ENCODE measurements at places on chromosomes 13 and 19. TPM values are rescaled to one million over a fixed set of nuclear protein-coding genes. Genes with fewer than 3 reads are reported as not detected.

NLRP4 gene
- not detected for total RNA-seq

THSD1 gene
- total RNA-seq, result 1.8 TPM

ZNF729 gene
- not detected for total RNA-seq

TUBB4A gene
- 1.4 TPM for total RNA-seq

GJB6 gene
- total RNA-seq, result not detected

FREM2 gene
- 0.86 TPM for total RNA-seq

DAND5 gene
- 0.27 TPM for total RNA-seq

CACNG7 gene
- 0.16 TPM for total RNA-seq

DNA sequence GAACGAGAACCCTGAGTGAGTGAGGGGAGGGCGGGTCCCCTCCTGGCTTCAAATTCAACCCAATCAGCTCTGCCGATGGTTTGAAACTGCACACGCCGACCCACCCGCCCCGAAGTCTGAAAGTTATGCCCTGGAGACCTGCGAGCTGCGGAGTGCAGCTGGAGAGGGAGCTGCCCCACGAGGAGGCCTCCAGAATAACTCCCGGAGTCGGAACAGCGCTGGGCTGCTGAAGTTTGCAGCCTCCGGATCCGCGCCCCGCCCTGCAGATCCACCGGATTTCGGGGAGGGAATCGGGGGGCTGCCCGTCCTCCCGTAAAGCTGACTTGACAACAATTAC, 7.0 kb downstream of the POU4F1 start:
- no peak for DNase-seq

GRCh38 chr19:32881766-32882165, 12.2 kb upstream of the SLC7A9 start:
- no peak for DNase-seq

GRCh38 chr19:16141043-16141442, 2.4 kb upstream of the HSH2D start:
- DNase-seq, result no peak

- no peak for DNase-seq
These were observed 357.1 kb downstream of the KLF12 start for GRCh38 chr13:73777134-73777533.

- DNase-seq, result peak; percentile 73
These were observed 2.0 kb upstream of the ARHGAP45 start for GRCh38 chr19:1064661-1065605.

DNA sequence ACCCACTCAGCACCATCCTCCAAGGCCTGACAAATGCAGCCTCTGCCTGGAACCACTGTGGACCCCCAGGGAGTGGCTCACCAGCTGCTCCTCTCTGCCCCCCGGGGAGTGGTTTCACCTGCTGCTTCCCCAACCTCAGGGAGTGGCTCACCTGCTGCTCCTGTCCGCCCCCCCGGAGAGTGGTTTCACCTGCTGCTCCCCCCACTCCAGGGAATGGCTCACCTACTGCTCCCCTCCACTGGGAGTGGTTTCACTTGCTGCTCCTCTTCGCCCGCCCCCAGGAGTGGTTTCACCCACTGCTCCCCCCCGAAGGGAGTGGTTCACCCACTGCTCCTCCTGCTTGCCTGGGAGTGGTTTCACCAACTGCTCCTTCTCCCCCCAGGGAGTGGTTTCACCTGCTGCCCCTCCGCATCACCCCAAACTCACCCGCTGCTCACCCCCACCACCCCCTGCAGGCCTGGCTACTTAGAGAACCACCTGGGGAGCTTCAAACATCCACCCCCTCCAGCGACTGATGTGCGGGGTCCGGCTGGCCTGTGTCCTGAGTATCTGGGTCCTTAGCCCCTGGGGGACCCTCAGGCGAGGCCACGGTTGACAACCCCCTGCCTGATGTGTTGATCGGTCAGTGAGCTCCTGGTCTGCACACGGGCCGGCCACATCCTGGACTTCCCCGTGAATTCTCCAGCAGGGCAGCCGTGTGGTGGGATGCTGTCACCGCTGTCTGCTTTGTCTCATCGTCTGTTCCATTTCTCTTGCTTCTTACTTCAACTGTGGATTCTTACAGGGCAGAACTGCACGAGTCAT, 14.6 kb upstream of the TMEM255B start:
- DNase-seq, result no peak

GRCh38 chr13:109788372-109789111, 2.2 kb upstream of the IRS2 start:
- DNase-seq, result no peak

GRCh38 chr13:27403203-27403678, 21.2 kb upstream of the GTF3A start:
- no peak for DNase-seq

DNA sequence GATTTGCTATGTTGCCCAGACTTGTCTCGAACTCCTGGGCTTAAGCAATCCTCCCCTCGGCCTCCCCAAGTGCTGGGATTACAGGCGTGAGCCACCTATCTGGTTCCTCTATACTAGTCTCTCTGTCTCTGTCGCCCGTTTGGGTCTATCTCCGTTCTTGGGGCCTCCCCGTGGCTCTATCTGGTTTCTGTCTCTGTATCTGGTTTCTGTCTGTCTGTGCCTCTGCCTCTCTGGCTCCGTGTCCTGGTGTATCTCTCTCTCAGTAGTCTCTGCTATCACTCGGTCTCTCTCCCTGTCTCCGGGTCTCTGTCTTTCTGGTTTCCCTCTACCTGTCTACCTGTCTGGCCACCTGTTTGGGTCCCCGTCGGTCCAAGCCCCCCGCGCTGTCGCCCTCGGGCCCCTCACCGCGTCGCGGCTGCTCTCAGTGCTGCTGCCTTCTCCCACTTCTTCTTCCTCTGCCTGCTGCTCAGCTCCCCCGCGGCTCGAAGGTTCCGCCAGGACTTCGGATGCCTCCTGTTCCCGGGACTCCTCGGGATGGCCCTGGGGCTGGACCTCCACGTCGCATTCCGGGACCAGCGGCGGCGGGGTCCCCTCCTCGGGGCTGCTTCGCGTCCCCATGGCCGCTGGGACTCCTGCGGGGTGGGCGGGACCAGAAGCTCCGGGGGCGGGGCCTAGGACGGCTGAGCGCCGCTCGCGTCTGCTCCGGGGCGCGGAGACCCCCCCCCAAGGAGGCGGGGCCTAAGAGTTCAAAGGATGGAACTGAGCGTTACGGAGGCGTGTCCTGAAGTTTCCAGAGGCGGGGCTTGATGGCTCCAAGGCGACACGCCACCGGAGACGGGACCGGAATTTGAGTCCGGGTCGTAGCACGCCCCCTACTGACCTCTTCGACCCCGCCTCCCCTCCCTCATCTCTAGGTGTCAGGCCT, 783 bp downstream of the PHLDB3 start:
- DNase-seq, result peak; percentile 99

- no peak for DNase-seq
These were observed 70.2 kb downstream of the DIAPH3 start for GRCh38 chr13:60093425-60094019.

DNA sequence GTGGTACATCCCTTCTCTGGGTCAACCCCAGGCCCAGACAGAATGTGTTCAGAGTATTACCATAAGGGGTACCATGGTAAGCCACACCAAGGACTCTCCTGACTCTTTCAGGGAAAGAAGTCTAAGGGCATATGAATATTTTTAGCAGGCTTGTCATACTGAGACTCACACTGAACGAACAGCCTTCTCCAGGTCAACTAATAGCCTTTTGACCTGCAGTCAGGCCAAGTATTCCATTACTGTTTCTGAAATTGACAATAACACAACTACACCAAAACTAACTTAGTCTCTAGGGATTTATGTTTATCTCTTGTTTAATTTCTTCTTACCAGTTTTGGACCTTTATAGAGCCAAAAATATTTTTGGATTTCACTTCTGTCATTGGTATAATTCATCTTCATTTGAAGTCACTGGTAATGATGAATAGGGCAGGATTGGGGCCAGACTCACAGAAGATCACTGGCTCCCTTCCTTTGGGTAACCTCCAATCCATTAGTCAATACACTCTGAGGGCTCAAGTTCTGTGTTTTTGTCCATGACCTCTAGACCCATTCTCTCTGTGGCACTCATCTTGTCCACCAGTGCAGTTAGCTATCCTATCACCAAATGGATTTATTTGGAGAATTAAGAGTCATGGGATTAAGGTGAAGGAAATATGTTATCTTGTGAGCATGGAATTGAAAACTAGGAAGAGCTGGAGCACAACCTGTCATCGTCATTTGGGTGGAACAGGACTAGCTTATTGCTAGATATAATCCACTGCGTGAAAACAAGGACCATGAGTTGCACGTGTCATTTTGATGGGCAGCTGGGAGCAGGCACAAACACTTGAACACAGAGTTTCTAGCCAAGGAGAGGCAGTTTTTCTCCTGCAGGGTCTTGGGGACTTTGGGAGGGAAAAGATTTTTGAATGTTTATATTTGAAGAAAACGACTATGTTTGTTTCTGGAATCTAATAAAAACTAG, 313.3 kb downstream of the DCLK1 start:
- no peak for DNase-seq

DNA sequence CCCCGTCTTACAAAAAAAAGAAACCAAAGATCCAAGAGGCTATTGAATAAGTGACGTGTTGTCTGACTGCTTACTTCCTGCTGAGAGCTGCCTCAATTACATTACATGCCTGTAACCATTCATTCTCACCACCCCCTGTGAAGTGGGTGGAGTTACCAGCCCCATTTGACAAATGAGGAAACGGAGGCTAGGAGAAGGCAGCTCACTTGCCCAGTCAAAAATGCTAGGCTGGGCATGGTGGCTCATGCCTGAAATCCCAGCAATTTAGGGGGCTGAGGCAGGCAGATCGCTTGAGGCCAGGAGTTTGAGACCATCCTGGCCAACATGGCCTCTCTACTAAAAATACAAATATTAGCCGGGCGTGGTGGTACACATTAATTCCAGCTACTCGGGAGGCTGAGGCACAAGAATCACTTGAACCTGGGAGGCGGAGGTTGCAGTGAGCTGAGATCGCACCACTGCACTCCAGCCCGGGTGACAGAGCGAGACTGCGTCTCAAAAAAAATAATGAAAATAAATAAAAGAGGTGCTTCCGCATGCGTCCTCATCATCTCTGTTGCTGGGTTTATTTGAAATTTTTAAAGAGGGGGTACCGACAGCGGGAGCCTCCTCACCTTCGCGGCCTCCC, 499 bp downstream of the LSM7 start:
- DNase-seq, result peak; percentile 80

GRCh38 chr19:2771786-2772674, 11.0 kb downstream of the SGTA start:
- DNase-seq, result no peak

Data from colonic mucosa (tissue), 4 donors.